ENCODE measurements at places on chromosomes 12 and 14. TPM values are rescaled to one million over a fixed set of nuclear protein-coding genes. Genes with fewer than 3 reads are reported as not detected.

GRCh38 chr12:81094718-81095360 lies 17.0 kb downstream of the ACSS3 start:
- DNase-seq = no peak

DNA sequence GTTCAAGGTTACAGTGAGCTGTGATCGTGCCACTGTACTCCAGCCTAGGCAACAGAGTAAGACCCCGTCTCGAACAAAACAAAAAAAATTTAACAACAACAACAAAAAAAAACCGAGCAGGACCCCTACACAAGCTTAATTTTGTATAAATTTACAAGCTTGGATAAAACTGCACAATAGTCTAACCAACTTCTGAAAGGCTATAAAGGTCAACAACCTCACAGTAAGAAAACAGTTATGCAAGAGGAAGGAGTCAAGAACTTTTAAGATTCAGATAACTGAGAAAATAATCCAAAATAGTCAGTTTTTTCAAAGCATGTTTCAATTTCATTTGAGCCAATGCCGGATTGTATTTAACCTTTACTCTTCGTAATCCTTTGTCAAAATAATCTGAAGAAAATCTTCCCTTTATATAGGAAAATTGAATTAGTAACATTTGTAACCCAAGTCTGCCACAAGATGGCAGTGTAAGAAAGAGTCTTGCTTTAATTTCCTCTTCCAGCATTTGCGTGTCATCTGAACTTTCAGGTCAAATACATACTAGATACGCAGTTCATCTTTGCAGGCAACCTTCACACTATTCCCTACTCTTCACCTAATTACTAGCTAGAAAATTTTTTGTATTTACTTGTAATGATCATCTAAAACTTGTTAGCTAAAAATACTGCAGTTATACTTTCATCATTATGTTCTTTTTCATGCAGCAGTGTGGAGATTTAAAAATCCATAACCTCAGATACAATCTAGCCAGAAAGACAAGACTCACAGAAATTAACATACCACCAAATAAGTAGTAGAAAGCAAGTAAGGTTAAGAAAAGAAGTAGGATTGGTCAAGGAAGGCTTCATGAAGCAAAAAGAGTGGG lies 5.8 kb downstream of the CCNB1IP1 start:
- no peak for DNase-seq

DNA sequence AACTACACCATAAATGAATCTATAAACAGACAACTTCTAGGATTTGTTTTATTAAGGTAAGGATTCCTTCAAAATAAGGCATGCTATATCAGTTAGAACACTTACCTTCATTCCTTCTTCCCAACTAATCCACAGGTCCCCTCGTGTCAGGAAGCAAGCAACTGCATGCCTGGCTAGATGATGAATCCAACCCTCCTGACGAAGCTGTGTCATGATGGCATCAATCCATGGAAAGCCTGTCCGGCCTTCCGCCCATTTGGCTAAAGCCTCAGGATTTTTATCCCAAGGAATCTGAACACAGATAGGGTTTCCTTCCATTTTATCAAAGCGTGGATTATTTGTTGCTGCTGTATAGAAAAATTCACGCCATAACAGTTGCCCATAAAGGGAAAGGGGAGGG lies 12.5 kb upstream of the MTERF2 start:
- no peak for DNase-seq

DNA sequence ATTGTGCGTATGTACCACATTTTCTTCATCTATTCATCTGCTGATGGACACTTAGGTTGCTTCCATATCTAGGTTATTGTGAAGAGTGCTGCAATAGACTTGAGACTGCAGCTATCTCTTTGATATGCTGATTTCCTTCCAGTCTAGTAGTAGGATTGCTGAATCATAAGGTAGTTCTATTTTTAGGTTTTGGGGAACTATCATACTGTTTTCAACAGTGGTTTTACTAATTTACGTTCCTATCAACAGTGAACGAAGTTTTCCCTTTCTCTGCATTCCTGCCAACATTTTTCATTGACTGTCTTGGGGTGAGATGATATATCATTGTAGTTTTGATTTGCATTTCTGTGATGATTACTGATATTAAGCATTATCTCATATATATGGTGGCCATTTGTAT lies 482.2 kb downstream of the SLC16A7 start:
- DNase-seq = no peak

Gene FBLN5
- total RNA-seq = 85.3 TPM

GRCh38 chr12:83224012-83224411 lies 537.3 kb downstream of the TMTC2 start:
- DNase-seq = no peak

Gene BEGAIN
- 0.68 TPM for total RNA-seq

DNA sequence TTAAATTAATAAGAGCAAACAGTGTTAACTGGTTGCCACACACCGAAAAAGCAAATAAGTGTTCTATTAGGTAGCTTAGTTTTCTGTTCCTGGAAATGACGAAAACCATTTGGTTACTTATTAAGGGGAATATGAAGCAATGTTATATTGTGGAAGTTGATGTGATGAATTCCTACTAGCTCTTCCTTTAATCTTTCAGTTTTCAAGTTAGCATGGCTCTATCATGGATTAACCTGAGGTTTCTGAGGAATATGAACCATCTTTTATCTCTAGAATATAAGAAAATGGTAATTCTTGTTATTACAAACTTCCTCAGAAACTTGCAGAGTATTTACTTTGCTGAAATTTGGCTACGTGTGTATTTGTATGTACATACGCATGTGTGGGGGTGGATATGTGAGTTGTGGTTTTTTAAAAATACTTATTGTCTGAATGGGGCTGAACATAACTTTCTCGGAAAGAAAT lies 245.7 kb downstream of the KCNC2 start:
- no peak for DNase-seq

Gene PMCH
- total RNA-seq = not detected

DNA sequence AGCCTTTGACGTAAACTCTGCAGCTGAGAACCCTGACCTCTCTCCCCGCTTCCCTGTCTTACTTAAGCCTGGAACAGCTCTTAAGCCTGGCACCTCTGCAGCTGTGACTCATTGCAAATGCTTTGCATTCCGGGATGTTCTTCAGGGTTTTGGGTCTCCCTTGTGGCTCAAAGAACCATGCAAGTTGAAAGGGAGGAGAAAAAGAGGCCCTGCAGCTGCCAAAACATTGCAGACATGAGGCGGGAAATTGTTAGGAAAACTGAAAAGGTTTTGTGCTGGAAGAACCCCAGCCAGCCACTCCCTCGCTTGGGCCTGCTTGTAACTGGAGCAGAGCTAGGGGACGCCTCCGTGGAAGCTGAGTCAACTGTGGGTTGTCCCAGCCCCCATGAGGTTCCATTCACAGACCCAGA lies 60.2 kb upstream of the FERMT2 start:
- DNase-seq = peak; percentile 80

GRCh38 chr12:75917715-75918114 lies 113.9 kb downstream of the PHLDA1 start:
- DNase-seq = no peak

GRCh38 chr14:81474148-81474492 lies 59.5 kb downstream of the SEL1L start:
- DNase-seq = no peak

DNA sequence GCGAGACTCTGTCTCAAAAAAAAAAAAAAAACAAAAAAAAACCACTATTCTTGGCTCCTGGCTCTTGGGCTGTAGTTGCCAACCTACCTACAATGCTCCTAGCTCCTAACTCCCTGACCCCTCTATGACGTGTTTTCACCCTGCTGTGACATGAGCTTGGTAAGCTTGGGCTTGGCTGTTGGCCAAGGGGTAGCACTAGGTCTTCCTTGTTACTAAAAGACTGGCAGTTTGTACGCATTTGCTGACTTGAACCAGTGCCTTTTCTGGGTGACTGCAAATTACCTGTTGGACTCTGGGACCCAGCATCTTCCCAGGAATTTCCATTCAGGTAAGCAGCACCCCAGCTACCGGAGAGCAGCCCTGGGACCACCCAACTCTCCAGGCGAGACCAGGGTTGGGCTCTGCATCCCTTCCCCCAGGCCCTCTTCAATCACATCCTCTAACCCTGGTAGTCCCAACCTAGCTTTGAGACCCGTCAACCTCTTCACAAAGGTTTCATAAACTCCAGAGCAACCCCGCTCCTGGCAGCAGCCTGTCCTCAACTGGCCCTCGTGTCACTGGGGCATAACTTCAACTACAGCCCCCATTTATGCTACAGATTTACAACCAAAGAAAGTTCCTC lies 8.3 kb downstream of the CDK2AP1 start:
- no peak for DNase-seq

DNA sequence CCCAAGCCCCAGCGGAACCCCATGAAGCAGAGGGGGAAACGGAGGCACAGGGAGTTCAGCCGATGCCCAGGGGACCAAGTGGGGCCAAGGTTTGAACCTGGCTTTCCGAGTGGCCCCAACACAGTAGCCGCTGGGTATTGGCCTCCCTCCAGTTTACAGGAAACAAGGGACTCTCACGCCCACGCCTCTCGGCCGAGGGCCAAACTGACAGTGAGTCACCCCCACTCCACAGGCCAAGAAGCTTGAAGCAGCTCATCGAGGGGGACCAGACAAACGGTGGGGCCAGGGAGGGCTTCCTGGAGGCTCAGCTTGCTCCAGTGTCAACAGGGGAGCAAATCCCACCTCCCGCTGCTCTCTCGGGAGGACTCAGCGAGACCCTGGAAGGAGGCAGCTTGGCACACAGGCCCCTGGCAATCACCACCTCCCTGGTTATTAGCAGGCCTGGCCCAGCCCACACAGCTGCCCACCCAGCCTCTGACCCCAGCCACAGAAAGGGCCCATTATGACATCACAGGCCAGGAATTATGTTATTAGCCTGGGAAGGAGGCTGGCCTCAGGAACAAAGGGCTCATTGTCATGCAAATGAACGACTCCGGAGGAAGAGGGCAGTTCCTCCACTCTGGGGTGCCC lies 54.6 kb downstream of the NCOR2 start:
- DNase-seq = peak; percentile 90

Gene DNAH10
- 0.22 TPM for total RNA-seq

DNA sequence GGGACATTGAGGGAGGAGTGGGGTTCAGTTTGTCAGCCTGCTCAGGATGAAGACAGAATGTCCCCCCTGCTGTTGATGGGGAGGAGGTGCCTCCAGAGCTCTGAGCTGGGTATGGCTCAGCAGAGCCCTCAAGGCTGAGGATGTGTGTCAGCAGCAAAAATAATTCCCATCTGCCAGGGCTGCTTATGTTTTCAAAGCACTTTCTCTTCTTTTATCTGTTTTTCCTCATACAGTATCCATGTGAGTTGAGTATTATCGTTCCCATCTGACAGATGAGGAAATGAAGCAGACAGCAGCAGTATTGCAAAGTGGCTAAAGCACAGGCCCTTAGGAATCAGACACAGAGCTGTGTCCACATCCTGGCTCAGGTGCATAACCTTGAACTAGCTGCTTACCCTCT lies 94.1 kb downstream of the SLC8A3 start:
- no peak for DNase-seq

DNA sequence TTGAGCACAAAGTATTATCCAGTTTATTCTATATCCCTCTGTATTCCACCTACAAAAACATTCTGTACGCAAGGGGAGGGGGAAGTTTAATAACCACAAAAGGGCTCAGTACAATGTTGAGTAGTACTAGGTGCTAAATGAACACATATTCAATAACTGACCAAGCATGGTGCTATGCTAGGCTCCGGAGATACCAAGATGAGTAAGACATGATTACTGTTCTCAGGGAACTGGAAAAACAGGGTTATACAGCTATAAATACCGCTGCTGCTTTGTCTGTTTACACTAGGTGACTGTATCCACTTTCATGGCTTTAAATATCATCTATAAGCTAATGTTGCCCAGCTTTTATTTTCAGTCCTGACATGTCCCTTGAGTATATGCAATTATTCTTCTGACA lies 135.8 kb downstream of the INSM2 start:
- DNase-seq = no peak

- no peak for DNase-seq
Observed at GRCh38 chr14:31038521-31039166, 12.5 kb upstream of the STRN3 start.

- DNase-seq = no peak
Observed at GRCh38 chr14:38485026-38485425, 229.1 kb upstream of the CLEC14A start.

Gene ENDOU
- not detected for total RNA-seq

Gene POU6F1
- 8.6 TPM for total RNA-seq

DNA sequence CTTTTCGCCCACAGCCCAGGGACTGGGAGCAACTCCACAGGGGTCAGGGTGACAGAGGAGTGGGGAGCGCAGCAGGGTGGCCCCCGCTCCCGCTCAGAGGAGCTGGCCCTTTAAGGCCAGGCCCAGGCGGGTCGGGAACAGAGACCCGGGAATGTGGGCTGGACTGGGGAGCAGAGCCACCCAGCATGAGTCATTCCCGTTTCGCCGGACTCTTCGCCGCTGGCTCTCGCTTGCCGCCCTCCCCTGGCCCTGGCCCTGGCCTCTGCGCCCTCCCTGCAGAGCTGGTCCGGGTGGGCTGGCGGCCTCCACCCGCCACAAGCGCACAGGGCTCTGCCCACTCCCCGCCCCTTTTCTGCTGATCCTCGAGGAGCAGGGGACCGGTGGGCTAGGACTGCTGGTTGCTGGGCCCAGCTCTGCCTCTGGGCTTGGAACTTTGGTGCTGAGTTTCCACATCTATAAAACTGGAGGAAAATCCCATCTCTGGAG lies 92.8 kb downstream of the NINJ2 start:
- DNase-seq = peak; percentile 86

Gene TMEM229B
- total RNA-seq = 4.2 TPM

GRCh38 chr12:98580695-98581094 lies 12.8 kb upstream of the SLC25A3 start:
- DNase-seq = no peak

GRCh38 chr14:99601361-99601831 lies 2.6 kb downstream of the CCDC85C start:
- peak; percentile 61 for DNase-seq

DNA sequence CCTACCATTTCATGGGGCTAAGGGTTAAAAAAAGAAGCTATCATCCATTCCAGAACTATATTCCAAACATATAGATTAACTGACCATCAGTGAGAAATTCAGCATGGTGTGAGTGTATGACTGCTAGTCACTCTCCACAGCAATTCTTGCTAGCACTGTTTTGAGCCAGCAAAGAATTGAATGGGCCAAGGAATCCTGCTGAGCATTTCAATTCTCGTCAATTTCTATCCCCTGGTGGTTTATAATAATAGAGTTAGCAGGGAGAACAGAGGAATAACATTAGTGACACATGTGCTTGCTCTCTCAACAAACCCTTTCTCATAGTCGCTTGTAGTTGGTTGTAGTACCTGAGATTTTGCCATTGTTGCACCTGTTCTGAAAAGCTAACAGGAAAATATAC lies 7.2 kb downstream of the MBIP start:
- no peak for DNase-seq

Gene VSIG10
- total RNA-seq = 12.4 TPM

- no peak for DNase-seq
Observed at GRCh38 chr14:20440465-20440864, 4.5 kb upstream of the KLHL33 start.

GRCh38 chr12:1936406-1937320 lies 18.2 kb upstream of the CACNA2D4 start:
- no peak for DNase-seq

DNA sequence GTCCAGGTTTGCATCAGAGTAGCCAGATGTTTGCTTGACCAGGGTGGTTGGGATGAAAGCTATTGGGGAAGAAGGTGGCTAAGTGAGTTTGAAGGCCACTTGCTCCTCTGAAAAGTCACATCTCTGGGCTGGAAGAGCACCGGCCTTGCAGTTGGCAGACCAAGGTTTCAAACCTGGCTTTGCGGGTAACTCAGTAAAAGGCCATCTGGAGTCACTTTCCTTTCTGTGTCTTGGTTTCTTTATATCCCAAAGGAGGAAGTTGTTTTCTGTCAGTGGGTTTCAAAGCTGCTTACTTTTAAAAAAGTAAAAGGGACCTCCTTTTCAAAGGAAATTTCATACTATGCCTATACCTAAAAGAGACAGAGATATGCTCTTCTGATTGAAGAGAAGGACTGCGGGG lies 26.2 kb upstream of the CMA1 start:
- no peak for DNase-seq
